Neural crest cell (in vitro differentiated cells): ENCODE measurements at places on chromosomes 16 and 17.

DNA sequence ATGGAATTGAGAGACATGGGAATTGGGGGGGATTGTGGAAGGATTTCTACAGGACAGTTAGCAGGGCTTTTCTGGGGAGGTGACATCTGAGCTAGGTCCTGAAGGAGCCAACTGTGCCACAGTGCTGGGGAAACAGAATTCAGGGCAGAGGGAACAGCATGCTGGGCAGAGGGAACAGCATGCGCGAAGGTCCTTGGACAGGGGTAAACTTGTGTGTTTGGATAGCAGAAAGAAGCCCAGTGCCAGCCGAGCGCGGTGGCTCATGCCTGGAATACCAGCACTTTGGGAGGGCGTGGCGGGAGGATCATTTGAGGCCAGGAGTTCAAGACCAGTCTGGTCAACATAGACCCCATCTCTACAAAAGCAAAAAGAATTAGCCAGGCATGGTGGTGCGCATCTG is 3.8 kb downstream of the STX1B start:
- no peak for DNase-seq

DNA sequence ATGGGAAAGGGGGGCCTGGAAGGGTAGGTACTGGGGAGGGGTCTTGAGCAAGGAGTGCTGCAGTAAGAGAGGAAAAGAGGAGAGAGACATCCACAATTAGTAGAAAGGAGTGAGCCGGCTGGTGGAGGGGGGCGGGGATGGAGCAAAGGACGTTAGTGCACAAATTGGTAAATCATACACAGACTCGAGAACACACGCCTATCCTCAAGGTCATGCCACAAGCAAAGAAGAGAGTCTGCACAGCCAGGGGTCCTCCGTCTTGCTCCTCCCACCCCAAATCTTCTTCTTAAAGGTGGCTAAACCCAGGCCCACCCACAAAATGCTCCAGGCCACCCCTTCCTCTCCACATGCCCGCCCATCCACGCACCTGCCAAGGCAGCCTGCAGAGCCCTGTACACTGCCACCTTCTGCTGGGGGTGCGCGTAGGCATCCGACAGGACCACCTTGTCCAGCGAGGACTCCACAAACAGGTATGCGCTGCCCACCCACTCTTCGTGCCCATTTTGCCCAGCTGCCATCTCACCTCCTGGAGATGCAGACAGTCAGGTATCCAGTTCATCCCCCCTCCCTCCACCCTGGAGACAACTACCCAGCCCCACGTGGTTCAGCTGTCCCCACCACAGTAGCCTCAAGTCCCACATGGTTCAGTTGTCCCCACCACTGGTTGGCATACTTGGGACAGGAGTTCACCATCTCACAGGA is 3.4 kb downstream of the TRADD start:
- no peak for DNase-seq

DNA sequence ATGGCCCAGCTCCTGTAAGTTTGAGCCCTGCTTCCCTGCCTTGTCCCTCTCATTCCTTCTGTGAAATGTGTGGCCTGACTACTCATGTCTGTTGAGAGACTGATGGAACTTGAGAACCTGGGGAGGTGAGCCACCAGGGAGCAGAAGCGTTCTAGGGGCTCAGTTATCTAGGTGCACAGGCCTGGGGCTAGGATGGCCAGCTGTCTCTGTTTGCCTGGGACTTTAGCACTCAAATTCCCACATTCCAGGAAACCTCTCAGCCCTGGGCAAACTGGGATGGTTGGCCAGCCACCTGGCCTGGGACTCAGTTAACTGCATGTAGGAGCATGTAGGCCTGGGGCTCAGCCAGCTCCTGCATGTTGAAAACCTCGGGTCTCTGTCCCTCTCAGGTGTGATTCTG is 9.3 kb upstream of the EPN3 start:
- DNase-seq: no peak

DNA sequence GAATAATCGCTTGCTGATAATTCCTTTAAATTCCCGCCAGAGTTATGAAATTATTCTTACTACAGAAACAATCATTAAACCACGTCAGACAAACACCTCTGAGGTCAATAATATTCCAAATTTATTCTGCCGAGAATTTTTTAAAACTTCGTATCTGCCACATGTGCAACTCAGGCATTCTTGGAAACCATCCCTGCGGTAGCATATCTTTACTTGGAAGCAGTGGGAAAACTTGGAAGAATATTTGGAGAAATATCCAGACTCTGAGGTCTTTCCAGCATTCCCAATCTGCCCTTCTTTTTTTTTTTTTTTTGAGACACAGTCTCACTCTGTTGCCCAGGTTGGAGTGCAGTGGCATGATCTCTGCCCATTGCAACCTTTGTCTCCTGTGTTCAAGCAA is 2.0 kb upstream of the CCL11 start:
- no peak for DNase-seq

DNA sequence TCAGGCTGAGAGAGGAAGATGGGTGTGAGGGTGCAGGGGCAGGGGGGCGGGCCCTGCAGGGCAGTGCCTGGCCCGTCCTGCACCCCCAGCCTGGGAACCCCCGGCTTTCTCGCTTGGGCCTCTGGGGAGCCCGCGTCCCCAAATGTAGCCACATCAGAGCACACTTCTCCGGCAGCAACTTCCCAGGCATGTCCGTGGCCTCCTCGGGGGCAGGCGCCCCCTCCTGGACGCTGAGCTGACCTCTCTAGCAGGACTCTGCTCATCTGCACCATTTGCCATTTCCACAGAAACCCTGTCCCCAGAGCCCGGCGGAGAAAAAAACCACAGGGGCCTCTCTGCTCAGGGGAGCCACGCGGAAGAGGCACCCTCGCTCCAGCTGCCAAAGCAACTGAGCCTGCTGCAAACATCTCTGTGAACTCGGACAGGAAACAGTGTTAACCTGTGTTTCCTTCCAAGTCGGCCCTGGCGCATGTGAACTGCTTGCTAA is 63.4 kb downstream of the KLHDC4 start:
- peak; percentile 31 for DNase-seq

- DNase-seq: no peak
These were observed 68.4 kb downstream of the SOCS1 start for GRCh38 chr16:11187522-11188023.

DNA sequence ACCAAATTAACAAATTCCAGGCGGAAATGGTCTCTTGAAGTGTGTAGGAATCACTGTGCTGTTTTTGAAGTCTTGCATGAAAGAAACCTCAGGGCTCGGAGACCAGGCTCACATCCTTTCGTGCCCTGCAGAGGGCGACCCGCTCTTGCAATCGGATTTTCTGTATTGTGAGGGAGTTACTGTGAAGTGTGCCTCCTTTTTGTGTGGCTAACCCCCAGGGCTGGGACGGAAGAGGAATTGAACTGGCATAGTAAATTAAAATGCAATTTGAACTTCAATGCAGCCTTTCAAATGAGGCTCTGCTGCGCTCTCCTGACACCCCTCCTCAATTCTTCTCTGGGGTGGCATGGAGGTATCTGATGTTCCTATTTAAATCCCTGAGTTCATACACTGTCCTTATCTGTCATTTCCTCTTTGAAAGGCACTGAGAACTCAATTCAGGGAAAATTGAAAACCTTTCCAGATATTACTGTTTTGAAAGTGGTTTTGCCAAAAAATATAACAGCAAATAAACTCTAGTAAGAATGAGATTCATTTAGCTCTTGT is 51.5 kb upstream of the MGAT5B start:
- peak; percentile 56 for DNase-seq

DNA sequence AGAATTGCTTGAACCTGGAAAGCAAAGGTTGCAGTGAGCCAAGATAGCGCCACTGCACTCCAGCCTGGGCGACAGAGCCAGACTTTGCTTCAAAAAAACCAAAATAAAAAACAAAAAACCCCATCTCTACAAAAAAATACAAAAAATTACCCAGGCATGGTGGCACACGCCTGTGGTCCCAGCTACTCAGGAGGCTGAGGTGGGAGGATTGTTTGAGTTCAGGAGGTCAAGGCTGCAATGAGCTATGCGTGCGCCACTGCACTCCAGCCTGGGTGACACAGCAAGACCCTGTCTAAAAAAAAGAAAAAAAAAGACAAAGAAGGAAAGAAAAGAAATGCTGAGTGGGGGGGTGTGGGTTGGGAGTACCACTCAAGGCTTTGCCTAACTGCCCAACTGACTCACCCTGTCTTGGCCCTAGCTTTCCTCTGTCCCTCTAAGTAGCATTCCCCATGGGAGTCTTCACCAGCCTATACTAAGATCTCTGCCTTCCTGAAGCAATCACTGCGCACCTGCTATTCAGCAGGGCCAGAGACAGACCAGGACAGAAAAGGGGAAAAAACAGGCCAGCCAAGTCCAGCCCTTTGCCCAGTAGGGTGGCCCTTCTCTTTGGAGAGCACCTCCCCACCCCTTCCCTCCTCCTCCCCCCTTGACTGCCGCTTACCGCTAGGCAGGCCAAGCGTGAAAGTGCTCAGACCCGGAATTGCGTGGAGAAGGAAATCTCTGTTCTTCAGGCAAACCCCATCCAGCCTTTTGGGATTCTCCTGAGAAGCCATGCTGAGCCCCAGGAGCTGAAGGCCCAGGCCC is 45.8 kb downstream of the RTN4RL1 start:
- no peak for DNase-seq

DNA sequence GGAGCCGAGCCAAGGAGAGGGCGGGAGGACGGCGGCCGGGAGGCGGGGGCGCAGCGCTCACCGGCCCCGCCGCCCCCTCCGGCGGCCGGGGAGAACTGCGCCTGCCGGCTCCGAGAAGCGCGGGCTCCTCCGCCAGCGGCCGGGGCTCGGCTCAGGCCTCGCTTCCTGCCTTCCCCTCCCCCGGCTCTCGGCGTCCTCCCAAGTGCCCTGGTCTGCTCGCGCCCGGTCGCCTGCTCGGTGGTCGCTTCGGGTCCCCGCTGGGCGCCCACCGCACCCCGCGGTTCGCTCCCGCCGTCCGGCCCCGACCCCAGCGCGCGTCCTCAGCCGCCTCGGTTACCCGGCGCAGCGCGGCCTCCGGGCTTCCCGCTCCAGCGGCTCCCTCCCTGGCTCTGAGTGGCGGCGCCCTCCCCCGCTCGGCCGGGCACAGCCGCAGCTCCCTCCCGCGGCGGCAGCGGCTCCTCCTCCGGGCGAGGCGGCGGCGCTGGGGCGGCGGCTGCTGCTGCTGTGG is 313 bp downstream of the UBTF start:
- DNase-seq: no peak

- no peak for DNase-seq
These were observed 24.0 kb upstream of the GINS2 start for GRCh38 chr16:85712801-85713200.

DNA sequence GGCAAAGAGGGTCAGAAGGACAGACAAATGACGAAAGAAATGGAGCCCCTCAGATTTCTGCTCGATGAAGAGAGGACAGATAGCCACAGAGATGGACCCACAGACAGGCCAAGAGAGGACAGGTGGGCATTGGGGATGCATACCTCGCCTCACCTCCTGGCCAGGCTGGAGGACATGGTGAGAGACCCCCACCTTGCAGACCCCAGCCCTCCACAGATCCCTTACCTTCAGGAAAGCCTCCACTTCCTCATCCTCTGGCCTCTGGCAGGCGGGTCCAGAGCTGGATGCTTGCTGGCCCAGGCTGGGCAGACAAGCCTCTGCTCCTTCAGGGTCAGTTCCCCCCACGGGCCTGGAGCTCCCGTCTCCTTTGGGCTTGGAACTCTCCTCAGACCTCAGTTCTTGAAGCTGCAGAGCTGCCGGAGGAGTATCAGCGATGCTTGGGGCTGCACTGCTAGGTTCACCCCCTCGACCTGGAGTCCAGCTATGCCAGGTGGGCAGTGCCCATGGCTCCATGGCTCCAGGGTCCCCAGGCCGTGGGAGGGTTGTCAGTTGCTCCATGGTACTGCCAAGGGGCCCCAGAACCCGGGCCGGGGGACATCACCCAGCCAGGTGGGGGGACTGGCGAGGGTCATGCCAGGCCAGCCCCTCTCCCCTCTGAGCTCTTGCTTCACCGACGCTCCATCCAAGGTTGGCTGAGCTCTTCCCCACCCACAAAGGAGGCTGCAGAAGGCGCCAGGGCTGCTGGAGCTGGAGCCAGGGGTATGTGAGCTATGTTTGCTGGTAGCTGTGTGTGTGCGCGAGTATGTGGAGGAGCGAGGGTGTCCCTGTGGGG is 1.0 kb downstream of the TSPOAP1 start:
- no peak for DNase-seq

DNA sequence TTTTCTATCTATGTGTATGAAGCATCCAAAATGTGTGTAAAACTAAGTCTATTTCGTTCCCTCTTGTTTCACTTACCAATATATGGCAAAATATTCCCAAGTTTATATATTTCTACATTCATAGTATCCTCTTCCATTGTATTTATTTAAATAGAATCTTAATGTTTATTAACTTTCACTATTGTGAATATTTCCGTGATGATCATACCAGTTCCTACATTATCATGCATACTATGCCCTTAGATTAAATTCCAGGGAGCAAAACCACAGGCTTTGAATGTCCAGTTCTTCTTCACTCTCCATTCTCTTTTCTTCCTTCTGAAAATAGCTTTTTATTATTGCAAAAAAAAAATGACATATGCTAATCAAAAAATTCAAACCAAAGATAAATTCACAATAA is 4.0 kb downstream of the MAP2K6 start:
- no peak for DNase-seq

DNA sequence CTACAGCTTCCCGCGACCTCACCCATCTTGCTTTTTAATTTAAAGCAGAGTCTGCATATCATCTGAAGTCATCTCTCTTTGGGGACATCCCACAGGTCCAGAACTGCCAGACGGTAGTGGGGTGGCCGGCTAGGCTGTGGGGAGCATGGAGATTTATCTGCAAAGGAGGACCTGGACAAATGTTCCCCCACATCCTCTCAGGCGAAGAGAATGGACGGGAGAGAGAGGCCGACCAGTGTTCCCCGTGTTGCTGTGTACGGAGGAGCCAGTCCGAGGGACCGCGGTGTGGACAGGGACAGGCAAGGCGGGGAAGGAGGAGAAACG is 665 bp upstream of the MT1M start:
- DNase-seq: no peak

GRCh38 chr17:68433211-68433610 is 24.1 kb downstream of the WIPI1 start:
- no peak for DNase-seq

GRCh38 chr17:68238164-68238870 is 9.5 kb upstream of the AMZ2 start:
- DNase-seq: no peak

GRCh38 chr17:12024327-12024726 is 3.6 kb downstream of the MAP2K4 start:
- DNase-seq: no peak
